CD4-positive, alpha-beta memory T cell (primary cell): ENCODE measurements at places on chromosomes 11 and 22.

DNA sequence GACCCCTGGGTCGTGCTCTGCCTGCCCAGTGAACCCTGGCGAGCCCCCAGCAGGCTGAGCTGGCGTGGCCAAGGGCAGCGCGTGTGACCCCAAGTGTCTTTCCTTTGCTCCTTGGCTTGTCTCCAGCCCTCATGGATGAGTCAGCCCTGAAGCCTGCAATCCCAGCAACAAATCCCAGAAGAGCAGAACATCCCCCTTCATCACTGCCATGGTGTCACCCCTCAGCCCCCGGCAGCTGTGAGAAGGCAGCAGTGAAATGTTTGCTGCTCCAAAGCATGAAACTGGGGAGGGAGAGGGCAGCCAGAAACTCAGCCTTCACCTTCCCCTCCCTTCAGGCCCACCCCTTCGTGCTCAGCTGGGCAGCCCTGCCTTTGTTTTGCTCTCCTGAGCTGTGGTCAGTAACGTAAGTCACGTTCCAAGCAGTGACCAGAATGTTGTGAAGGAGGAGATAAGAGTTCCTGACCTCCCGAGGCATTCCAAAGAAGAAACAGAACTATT is 29.8 kb downstream of the ADAMTS15 start:
- no peak for DNase-seq

DNA sequence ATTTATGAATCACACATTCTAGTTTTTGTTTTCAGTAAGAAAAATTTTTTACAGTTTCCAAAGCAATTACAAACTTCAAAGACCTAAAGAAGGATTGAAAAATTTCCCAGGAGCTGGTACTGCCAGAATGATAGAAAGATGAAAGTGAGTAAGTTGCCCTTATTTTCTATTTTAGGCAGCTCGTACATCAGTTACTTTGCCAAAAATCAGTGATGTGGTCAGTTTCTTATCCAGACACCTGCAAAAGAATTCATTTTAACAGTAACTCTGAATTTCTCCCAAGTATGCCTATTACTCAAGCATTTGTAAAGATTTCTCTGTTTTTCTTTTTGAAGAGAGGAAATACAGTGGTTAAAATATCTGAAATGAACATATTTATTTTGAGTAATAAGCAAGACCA is 976.3 kb upstream of the RAG2 start:
- no peak for DNase-seq

GRCh38 chr22:42294034-42294985 is 23.9 kb upstream of the TCF20 start:
- DNase-seq = peak; percentile 48

DNA sequence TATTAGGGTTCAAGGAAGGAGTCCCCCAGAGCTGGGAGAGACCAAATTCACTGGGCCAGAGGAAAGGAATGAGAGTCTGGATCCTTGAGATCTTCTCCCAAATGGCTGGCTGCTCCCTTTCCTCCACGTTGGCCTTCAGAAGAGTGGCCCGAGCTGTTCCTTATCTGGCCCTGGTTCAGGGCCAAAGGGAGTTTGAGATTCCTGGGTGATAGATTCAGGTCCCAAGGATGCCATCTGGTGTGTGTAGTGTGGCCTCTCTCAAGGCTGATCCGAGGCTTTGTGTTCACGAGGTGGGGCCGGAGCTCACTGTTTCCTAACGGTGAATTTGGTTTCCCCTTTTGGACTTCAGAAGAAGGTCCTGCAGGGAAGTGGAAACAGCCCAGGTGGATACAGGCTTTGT is 17.4 kb upstream of the ABCC8 start:
- DNase-seq = no peak

DNA sequence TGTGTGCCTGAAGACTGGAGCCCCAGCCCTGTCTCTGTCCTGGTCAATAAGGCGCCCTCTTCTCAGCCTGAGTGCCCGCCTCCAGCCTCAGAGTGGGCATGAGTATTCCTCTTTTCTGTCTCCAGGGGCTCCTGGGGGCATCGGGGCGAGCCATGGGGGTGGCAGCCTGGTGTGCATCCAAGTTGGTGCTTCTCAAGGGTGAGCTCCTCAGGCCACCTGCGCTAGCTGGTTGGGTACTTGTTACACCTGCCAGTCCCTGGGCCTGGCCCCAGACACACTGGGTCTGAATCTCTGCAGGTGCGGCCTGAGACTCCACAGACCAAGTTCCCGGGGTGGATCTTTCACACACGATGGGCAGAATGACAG is 168.6 kb upstream of the B3GAT1 start:
- DNase-seq = no peak

DNA sequence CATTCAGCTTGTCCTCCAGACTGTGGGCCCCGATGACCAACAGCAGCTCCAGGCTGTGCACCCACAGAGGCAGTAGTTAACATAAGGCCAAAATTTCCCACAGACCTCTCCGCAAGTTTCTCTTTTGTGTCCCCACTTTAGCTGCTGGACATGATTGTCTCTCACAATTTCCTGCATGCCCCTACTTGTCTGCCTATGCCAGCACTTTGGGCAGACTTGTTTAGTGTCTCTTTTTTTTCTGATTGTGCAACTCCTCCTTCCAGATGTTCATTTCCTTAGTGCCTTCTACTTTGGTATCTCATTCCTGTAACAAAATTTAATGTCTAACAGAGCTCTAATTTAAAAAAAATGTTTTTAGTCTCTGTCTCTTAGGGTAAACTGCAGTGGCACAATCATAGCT is 23.8 kb upstream of the SCN3B start:
- no peak for DNase-seq

- no peak for DNase-seq
Measured at GRCh38 chr11:19576903-19577302, 135.7 kb upstream of the NAV2 start.

GRCh38 chr11:26333906-26334305 is 2.0 kb downstream of the ANO3 start:
- DNase-seq = no peak

GRCh38 chr11:120520091-120520822 is 8.7 kb downstream of the GRIK4 start:
- no peak for DNase-seq

- DNase-seq = no peak
Measured at GRCh38 chr11:47924184-47924691, 56.1 kb upstream of the PTPRJ start.

DNA sequence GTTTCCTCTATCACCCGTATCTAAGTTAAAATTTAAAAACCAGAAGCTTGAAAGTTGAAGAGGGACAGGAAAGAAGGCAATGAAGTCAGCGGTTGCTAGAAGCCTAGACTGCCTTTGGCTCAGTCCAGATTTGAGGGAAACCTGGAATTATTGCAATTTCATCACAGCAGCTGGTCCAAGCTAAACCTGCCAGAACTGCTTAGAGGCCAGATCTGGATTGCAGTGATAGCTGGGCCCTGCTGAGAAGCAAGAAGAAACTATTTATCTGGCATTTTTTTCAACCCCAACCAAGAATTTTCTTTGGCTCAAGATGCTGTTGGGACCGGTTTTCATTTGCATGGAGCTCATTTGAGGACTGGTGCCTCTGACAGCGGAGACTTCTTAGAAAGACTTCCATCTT is 121.5 kb upstream of the TEAD1 start:
- DNase-seq = no peak

DNA sequence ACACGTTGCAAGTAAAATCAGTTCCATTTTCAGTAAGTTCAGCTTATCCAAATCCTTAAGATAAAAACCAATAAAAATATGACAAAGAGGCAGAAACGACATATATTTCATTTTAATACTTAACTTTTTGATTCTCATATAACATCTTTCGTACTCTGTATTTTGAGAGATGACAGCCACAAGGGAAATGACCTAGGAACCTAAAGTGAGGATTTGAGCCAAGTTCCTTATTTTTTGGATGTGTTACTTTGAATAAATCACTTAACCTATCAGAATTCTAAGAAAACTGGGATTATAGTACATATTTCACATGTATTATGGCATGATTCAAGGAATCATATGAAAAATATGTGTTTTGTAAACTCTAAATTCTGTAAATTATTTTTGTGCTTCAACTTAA is 143.6 kb upstream of the TRPC6 start:
- no peak for DNase-seq

DNA sequence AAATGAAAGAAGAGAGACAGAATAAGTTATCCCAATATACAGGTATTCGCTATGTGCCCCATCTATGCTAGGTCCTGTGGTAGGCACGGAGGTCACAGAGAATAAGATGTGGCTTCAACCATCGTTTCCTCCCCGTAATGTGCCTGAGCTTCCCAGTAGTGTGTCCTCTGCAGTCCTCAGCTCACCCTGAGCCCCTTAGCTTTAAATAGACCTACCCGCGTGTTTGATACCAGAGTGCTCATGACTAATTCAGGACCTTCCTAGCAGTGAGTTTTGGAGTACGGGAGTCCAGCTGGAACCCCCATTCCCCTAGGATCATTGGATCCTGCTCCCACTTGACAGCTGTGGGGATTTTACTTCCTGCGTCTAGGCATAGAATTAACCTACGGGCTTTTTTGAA is 37.5 kb upstream of the SYN3 start:
- DNase-seq = no peak

- peak; percentile 77 for DNase-seq
Measured at GRCh38 chr22:46006379-46007002, 29.5 kb upstream of the WNT7B start.

DNA sequence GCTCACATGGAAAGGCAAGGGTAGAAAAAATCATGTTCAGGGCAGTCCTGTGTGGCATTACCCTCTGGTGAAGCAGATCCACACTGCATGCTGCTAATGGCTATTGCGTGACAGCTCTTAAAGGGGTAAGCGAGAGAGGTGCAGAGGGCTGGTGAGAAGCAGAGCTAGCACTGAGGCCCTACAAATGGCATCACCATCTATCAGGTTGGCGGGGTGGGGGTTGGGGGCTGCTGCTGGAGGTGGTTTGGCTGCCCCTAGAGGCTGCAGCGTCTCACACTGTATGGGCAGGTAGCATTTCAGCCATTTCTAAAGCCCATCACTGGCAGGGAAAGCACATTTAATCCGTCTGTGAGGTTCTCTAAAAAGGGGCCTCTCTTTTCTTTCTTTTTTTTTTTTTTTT is 16.9 kb upstream of the TMA7B start:
- no peak for DNase-seq

DNA sequence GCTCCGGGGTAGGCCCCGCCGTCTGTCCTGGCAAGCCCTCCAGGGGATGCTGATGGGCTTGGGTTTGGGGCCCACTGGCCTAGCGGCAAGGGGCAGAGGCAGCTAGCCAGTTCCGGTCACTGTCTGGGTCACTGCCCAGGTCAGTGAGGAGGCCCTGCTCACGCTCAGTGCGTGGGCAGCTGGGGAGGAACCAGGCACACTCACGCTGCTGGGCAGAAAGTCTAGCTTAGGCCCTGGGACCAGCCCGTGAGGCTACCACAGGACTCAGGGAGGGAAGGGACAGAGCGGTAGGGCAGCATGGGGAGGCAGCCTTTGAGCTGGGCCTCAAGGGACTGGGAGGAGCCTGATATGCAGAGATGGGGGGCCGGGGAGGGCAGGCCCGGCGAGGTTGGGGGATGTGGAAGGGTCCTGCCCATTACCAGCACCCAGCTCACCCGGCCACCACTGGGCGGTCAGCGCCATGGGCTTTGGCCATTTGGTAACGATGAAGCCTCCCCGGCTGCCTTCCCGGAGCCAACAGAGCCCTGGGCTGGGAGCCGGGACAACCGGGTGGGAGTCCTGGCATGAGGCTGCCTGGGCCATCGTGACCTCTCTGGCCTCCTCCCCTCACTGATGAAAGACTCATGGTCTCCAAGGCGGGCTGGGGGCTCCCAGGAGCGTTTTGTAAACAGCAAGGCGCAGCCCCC is 14.2 kb downstream of the SHISAL1 start:
- DNase-seq = no peak

DNA sequence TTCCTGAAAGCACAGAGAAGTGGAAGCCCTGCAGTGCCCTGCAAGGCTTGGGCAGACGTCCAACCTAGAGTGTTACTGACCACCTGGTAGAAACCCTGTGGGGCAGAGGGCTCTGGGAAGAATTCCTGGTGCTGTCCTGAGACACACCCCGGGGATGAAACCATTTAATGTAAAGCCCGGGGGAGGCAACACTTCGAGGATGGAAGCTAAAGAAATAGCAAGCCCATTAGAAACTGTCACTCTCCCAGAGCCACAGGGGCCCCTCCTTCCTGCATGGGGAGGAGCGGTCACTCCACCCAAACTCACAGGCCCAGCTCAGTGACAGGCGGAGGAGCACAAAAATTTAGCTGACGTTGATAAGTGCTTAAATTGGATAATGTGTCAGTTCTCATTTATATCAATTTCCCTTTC is 57.6 kb downstream of the NRXN2 start:
- DNase-seq = no peak

DNA sequence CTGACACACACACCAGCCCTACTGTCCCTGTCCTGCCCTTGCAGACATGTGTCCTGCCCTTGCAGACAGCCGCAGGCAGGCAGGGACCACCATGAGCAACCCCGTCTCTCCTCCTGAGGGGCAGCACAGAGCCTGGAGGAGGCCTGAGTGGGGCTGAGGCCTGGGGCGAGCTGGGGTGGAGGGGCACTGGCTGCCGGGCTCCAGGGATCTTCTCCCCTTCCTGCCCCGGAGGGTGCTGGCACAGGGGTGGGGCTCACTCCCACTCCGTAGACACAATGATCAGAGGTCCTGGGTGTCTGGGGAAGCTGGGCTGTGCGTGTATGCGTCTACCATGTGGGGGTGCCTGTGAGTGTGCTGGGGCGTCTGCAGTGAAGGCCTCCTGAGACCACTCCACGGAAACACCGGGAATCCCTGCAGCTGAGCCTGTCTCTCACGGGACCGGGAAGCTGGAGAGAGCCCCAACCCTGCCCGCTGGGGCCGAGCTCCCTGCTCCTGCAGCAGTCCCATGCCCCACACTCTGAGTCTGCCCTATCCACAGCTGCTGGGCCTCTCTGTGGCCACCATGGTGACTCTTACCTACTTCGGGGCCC is 588 bp downstream of the TSPAN32 start:
- peak; percentile 25 for DNase-seq

GRCh38 chr11:44632466-44633123 is 67.1 kb downstream of the CD82 start:
- no peak for DNase-seq

DNA sequence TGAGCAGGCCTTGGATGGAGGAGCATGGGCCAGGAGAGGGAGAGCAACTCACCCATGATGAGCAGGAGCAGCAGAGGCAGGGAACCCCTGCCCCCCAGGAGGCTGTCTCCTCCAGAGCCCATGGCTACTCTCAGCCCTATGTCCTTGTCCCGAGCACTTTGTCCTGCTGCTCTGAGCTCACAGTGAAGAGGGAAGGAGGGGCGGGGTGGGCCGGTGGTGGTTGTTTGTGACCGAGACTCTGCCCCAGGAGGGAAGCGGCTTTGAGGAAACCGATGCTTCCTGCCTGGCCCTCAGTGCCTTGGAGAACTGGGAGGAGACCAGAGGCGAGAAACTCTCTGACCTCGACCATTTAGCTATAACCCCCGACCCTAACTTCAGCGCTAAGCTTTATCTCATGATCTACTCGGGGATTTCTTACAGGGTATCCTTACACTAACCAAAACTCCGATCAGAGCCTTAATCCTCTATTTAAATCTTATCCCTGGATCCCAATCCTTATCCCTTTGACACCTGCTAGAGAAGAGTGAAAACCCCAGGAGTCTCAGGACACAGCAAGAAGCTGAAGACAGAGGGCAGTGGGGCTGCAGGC is at the start of gene ROBO4:
Gene ROBO4, minus strand, starts transcription at position 192 of the 589 bp plus-strand sequence. Its CDS starts 70 bp downstream, at position 122.
- no peak for DNase-seq

- no peak for DNase-seq
Measured at GRCh38 chr11:33064866-33065265, 25.5 kb downstream of the TCP11L1 start.

GRCh38 chr22:37487129-37487528 is 945 bp upstream of the MFNG start:
- DNase-seq = no peak
